ENCODE measurements at places on chromosomes 2 and 18.

GRCh38 chr2:27003007-27003406, 29.8 kb upstream of the TMEM214 start:
- DNase-seq = peak; percentile 17

- no peak for DNase-seq
Measured at GRCh38 chr18:23825496-23825895, 136.2 kb downstream of the LAMA3 start.

- no peak for DNase-seq
Measured at GRCh38 chr2:109336296-109336695, 207.3 kb downstream of the SH3RF3 start.

DNA sequence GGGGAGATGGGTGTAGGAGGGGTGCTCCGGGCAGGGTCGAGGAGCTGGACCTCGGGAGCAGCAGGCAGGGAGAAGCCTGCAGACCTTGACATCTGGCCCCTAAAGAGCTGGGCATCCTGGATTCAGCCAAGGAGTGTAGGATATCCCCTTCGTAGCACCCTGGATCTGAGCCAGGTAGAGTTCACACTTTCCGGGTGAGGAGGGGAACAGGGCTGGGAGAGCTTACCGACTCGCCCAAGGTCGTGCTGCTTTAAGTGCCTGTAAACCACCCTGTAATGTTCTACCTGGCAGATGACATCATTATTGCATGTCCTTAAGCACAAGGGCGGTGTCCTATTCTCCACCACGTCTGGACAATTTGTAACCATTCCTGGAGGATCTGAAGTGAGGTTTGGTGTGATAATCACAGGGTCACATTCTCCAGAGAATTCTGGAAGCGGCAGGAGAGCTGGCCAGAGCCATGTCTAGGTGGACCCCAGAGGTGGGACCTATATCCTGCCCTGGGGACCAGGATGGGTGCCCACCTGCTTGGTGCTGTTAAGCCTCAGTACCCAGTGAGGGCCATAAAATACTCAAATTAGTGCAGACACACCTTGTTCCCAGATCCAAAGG, 14.6 kb downstream of the ITM2C start:
- no peak for DNase-seq

DNA sequence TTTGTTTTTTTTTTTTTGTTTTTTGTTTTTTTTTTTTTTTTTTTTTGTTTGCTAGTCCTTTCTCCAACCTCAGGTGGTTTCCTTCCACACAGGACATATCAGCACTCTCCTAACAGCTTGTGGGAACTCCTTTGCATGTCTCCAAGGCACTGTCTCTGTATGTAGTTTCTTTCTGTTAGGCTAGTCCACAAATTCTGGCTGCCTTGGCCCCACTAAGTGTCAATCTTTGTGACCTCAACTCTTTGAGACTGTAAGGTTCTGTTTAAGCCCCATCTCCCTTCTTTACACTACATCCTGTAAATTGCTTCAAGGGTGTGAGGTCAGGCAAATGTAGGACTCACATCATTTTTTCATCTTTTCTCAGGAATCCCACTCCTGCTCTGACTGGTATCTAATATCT, 85.1 kb downstream of the NCOA1 start:
- no peak for DNase-seq

- DNase-seq = no peak
Measured at GRCh38 chr2:75367401-75367800, 168.1 kb upstream of the TACR1 start.

DNA sequence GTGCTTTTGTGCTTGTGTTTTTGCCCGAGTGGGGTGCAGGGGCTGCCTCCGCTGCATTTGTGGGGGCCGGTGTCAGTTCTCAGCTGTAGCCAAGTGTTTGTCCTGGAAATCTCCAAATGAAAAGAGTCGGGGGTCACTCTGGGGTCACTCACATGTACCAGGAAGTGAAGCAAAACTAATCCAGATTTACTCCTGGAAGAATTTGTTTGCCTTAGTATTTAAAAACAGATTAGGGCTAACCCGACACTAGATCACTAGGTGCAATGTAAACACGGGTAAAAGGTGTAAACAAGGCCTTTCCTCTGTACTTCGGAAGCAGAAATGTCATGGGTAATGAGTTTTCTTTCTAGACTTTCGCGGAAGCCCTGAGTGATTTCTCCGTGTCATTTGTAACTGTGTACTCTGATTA, 50.3 kb downstream of the GBX2 start:
- DNase-seq = no peak

DNA sequence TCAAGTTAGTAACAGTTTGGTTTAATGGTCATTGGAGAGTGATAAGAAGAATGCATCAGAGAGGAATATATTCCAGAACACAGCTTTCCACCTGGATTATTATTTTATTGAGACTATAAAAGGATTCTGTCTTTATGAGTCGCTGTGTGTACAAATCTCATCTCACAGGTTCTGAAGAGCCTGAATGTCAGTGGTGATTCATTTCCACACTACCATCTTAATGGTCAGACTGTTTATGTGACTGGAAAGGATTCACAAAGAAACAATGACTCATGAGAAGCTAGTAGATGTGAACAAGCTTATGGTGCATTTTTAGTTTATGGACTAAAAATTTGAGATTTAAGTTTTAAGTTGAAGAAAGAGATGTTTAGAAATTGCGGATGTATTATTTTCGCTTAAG, 685.4 kb upstream of the NRXN1 start:
- DNase-seq = no peak

- no peak for DNase-seq
Measured at GRCh38 chr2:209900638-209901037, 101.8 kb upstream of the RPE start.

DNA sequence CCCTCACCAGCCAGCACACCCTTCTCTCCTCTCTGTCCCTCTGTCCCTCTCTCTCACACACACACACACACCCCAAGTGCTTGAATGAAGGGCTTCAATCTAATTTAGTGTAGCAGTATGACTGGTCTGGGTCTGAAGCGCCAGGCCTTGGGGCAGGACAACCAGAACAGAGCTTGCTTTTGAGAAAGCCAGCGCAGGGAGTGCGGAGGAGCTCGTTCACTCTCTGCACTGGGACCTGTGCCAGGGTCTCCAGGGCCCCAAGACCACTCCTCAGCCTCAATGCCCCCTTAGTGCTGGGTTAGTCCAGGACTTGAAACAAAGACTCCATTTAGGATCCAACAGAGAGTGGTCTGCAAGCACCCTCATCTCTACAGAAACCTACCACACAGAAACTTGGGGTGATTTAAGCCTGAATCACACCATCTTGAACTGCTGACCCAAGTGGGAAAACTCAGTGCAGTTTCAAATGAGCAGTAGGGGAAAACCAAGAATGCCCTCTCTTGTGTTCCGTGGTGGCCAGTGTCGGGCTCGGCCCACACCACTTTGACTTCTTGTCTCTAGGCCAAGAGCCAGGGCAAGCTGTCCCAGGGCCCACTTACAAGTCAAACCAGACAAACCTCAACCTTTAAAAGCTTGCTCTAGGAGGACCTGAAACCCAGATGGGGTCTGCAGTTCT, 66.6 kb upstream of the WIPF1 start:
- peak; percentile 40 for DNase-seq

DNA sequence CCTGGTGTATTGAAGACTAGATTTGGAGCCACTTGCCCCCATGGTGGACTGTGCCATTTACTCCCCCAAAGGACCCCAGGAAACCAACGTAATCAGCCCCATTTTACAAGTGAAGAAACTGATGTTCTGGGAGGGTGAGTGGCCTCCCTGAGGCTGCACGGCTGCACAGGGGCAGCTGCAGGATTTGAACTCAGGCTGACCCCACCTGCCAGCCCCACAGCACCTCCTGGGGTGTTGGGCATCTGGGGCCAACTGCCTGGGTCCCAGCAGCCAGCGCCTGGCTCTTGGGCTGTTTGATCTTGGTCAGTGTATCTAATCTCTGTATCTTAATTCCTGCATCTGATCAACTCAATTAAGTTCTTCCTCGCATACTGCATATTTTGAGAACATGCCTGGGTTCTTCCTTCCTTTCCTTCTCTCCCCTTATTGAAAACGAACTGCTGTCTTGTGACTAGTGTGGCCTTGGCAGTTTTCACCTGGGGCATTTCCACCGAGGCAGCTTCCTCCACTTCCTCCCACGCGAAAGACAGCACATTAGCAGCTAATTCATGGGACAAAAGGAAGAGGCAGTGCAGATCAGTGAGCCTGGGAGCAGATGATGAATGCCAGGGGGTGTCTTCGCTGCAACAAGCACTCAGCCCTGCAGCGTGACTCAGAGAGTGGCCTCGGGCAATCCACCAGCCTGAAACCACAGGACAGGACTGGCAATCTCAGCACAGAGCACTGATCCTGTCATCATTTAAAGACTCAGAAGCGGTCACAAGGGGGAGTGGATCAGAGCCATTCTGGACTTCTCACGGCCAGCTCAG, 184.1 kb upstream of the RAB12 start:
- DNase-seq = no peak

DNA sequence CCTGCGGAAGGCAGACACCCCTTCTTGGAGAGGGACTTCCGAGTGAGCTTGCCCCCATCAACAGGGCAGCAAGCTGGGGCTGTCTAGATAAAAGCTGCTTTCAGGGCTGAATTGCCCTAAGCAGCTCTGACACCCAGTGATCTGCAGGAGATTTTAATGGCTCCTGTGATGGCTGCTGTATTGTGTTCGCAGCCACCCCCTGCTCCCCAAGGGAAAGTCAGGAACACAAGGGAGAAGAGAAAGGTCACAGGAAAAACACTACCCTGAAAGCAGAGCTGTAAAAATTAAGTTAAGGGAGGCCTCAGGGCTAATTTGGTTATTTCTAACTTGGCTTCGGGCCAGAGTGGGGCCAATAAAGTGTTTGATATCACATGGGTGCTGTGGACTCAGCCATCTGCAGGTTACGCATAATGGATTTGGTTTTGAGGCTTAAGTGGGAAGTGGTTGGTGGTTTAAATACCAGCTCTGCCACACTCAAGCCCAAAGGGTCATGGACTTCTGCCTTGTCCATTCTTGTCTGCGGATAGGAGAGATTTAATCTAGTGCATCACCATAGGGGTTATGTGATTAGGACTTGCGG, 147.6 kb downstream of the CLIP4 start:
- no peak for DNase-seq
